ENCODE measurements at places on chromosomes 2 and 18.

- DNase-seq: no peak
These were observed 5.8 kb downstream of the ASIC4 start for GRCh38 chr2:219520079-219520478.

- no peak for DNase-seq
These were observed 1.7 kb downstream of the SH3YL1 start for GRCh38 chr2:262117-262516.

DNA sequence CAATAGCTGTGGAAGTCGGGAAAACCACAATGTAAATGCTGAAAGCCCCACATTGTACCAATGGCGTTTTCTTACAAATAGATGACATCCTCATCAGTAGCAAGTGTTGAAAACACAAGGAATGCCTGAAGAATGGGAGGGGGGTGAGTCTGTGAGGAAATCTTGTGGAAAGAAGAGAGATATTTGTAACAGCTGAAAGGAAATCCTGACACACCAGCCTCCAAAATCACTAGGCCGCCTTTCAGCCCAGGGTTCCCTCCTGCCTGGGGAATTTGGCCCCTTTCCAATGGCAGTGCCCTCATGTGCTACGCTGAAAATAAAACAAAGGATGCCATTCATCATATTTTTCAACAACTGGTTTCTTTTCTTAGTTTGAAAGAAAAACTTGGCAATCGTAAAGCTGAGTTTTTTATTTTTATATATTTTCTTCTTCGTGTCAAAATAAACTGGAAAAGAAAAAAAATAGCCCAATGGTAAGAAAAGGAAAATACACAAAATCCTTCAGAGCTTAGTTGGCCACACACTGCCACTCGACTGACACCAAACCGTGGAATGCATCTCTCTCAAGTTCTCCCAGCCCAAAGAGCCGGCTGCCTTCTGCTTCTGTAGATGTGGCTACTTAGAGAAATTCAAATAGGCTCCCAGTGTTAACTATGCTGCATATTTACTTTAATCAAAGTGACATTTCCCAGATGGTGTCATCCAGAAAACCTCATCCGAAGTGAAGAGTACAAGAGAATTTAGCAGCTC, 52.0 kb downstream of the FTCDNL1 start:
- no peak for DNase-seq

DNA sequence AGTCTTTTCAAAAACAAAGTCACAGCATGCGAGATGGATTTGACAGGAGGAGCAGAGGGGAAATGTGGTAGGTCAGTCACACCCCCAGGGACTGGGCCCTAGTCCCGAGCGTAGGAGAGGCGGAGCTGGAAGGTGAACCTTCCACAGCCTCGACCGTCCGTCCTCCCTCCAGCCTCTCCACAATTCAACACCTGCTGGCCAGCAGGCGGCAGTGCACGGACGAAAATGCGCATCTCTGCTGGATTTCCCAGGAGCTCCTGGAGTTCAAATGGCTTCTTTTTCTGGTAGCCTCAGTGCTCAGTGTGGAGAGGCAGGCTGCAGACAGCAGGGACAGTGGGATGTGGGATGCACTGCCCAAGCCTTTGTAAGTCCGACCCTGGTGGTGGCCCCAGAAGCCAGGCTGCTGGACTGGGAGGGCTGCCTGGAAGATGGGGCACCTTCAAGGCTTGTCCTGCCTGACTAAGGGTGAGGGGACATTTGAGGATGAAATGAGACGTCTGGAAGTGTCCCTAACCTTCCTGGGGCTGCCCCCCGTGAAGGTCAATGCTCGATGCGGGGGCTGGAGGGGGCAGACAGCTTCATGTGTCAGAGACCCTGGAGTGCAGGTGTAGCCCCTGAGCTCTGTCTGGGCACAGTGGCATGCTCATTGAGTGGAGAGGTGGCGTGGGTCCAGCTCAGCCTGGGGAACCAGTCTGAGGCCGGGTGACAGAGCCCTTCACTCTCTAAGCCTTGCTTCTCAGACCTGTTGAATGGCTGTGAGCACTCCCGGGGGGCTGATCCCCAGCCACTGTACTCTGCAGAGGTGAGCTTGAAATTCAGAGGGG, 189.5 kb downstream of the TFCP2L1 start:
- DNase-seq: no peak

DNA sequence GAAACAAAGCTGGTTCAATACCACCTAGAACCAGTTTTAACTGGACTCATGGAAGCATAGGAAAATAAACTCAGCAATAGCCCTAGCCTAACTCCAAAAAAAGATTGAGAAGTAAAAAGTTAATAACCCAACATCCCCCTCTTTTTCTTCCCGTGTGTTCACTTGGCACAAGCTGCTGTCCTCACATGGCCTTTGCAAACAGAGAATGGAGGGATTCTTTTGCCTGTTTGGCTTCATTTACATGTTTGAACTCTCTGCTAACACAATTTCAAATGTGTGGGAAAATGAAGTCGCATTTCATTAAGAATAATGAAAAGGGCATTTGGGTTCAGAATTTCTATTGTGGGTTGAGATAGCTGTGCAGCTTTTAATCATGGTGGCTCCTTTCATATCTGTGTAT, 589.2 kb upstream of the LRRTM1 start:
- DNase-seq: no peak

DNA sequence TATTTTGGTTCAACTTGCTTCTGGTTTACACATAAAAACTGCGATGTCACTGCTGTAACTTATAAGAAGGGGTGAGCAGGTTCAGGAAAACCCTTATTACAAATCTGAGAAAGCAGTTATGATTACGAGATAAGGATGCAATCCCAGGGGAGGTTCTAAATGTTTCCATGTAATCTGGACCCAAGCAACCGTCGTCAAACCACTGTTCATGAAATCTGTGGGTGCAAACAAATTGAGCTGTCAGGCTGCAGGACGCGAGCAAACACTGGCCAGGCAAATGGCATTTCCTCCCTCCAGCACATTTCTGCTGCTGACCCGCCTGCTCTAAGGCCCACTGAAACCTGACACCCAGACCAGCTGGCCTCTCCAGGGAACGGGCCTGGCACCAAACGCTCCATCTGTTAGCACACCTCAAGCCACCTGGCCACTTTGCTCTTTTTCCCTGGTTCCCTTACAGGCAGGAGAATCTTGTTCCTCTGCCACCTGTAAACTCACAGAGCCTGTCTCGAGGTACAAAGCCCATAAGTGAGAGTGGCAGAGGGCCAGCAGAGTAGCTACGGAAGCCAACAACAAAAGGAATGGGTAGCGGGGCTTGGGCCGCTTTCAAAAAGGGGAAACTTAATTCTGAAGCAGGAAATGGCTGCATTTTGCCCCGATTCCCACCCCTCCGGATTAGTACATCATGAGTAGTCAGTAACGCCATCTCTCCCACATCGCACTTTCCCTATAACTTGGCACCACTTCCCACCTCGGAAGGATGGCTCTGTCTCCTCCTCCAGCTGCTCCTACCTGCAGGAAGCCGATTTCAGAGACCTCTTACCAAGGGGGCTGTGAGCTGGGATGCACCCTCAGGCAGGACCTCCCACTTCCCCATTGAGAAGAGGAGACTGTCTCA, 26.5 kb downstream of the CRACDL start:
- no peak for DNase-seq

GRCh38 chr2:142725386-142725785, 152.1 kb upstream of the KYNU start:
- DNase-seq: no peak
